ENCODE measurements at places on chromosomes 6 and 20.

DNA sequence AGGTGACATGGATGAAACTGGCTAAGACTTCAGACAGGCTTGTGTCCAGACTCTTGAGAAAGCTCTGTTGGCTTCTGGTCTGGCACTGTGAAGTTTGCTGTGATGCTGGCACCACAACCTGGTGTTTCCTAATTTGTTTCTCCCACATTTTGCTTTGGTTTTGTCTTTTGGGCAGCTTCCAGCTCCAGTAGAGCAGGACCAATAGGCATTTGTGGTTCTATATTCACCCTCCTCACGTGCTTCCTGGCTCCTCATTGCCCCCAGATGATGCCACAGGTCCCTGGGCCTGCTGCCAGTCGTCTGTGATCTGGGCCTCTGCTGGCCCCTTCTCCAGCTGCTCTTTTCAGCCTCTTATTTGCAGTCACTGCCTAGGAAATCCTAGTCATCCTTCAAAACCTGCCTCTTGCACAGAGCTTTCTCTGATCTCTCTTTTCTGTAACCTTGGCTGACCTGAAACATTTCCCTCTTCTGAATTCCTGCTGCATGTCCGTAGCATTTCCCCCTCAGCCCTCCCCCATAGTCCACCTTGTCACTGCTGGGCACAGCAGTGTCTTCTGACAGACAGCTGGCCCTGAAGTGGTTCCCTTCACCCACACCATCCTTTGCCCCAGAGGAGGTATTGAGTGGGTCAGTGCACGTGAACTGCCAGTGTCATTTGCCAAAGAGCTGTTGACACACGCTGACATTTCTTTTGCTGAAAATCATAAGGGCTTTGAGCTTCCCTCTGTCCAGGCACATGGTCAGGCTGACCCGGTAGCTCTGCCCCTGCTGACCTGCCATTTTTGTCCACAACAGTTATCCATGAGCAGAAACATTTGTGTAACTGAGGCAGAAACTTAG is 63.0 kb downstream of the PTPN1 start:
- DNase-seq: no peak

DNA sequence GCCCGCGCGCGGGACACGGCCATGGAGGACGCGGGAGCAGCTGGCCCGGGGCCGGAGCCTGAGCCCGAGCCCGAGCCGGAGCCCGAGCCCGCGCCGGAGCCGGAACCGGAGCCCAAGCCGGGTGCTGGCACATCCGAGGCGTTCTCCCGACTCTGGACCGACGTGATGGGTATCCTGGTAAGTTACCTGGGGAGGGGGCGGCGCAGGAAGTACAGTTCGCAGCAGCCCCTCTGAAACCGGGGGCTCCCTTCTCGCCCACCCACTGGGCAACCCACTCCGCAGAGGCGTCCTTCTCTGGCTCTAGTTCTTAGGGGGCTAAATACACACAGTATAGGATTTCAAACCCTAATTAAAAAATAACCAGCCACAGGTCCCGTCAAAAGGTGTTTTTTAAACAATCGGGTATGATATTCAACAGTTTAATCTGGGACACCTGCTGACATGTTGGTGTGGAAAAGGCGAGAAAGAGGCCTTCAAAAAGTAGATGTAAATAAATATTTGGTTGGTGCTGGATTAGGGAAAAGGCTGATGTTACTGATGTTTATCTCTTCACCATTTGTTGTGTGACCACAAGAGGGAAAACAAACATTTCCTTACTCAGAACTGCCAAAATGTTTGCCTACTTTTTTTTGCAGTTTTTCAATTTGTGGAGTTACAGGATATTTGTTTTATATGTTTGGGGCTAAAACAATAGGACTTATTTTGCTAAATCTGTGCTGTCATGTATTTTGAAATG is 577 bp downstream of the SASH1 start:
- no peak for DNase-seq

- no peak for DNase-seq
Observed at GRCh38 chr20:63580796-63581461, 6.9 kb upstream of the HELZ2 start.

DNA sequence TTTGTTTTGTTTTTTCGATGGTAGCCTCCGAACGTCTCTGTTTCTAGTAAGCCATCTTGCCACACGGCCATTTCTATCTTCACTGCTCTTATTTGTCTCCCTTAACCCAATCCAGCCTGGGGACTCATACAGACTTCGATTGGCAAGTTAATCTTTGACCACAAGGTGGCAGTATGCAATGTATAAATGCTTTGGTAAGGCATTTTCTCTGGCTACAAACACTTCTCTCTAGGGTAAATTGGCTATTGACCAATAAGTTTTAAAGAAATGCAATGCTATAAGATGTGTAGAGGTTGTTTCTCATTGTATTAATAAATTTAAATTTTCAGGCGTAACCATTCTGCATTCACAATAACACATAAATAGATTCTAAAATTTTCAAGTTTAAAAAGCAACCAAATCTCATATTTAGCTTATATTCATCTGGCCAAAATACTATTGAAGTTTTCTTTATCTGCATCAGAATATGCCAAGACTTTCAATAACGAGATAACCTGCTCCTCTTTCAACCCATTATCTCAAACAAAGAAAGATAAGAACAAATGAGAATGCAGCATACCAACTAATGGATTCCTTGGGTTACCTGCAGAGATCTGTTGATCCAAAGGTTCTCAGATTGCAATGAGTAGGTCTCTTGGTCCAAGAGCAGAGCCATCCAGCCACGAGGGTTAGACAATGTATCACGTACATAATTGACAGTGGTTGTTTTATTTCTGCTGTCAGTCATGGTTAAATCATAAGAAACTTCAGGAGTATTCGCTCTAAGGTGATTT is 231.9 kb downstream of the PKHD1 start:
- no peak for DNase-seq

DNA sequence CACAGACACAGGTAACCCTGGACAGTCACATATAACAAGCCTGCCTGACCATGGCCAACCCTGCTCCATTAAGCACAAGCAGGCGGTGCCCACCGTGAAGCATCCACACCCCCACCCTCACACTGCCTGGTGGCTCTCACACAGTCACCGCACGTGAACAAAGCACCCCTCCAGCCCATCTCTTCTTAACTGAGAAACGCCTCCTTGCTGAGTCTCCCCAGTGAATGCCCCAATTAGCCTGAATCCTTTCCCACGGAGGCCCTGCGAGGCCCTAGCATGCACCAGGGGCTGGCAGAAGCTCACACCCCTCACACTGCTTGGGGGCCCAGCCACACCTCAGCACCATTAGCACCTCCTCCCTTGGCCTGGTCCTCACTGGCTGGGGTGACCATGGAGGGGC is 72.3 kb downstream of the GRM4 start:
- DNase-seq: no peak

DNA sequence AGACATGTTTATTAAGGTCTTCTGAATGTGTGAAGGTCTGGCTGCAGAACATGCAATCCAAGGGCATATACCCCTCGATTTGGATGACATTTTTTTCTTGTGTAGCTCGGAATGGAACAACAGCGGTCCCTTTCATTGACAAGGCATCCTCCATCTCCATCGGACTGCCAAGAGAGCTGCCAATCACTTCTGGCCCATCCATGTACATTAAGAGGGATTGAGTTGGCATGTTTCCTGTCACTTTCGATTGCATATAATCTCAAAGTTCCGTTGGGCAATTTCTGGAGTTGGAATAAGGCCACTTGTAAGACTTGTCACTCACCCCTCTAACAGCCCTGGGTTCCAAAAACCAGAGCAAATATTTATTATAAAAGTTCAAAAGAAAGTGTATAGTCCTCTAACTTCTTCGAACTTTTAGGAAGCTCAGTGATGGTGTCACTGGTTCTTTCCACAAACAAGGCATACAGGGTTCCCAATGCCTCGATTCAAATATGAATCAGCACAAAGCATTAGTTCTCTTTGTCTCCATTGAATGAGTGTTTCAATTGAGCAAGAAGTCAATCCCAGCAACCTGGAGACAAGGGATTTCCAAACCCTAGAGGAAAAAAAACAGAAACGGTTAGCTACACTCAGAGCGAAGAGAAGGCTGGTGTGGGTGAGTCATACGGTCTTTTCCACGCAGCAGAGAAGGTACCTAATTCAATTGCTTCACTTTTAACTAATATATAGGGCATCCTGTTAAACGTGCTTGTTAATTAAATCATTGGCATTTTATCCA is 10.9 kb downstream of the ZNF217 start:
- DNase-seq: no peak

DNA sequence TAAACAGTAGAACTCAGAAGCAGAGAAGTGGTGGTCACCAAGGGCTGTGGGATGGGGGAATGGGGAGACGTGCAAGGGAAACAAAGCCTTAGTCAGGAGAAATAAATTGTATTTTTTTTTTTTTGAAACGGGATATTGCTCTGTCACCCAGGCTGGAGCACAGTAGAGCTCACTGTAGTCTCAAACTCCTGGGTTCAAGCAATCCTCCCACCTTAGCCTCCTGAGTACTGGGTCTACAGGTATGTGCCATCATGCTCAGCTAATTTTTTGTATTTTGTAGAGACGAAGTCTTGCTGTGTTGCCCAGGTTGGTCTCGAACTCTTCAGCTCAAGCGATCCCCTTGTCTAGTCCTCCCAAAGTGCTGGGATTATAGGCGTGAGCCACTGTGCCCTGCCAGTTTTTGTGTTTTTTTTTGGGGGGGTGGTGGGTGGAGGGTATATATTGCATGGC is 3.4 kb downstream of the HSPA1B start:
- no peak for DNase-seq

GRCh38 chr6:107154801-107155160 is 39.5 kb upstream of the BEND3 start:
- DNase-seq: no peak

- no peak for DNase-seq
Observed at GRCh38 chr20:51017251-51017650, 5.7 kb downstream of the KCNG1 start.

GRCh38 chr20:34199183-34199582 is 42.0 kb upstream of the ASIP start:
- no peak for DNase-seq

- no peak for DNase-seq
Observed at GRCh38 chr6:157364705-157365104, 16.3 kb upstream of the ZDHHC14 start.

- DNase-seq: no peak
Observed at GRCh38 chr6:127547904-127548649, 28.9 kb upstream of the C6orf58 start.

Data from NK-92 treated with Interleukin-12 subunit alpha and Interleukin-12 subunit beta, amount 100 ng/mL, for 24 hours (cell line).